ENCODE measurements at places on chromosomes 1 and 21. TPM values are rescaled to one million over a fixed set of nuclear protein-coding genes. Genes with fewer than 3 reads are reported as not detected.

GRCh38 chr21:39845571-39846130 is 21.6 kb upstream of the PCP4 start:
- DNase-seq, result no peak

S100A7A gene
- polyA plus RNA-seq, result not detected

ATP1B1 gene
- polyA plus RNA-seq, result 182 TPM

LENEP gene
- polyA plus RNA-seq, result not detected

GUCA2A gene
- 59.5 TPM for polyA plus RNA-seq

DNA sequence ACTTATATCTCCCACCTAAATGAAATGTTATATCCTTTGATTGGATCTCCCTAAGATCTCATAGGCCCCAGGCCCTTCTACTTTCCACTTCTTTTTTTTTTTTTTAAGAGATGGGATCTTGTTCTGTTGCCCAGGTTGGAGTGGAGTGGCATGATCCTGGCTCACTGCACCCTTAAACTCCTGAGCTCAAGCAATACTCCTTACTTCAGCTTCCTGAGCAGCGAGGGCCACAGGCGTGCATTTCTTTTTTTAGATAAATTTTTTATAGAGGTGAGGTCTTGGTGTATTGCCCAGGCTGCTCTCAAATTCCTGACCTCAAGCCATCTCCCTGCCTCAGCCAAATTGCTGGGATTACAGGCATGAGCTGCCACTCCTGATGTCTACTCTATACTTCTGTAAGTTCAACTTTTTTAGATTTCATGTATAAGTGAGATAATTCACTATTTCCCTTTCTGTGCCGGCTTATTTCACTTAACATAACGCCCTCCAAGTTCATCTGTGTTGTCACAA is 987.5 kb upstream of the NCAM2 start:
- no peak for DNase-seq

TTC24 gene
- 0.18 TPM for polyA plus RNA-seq

FNDC7 gene
- polyA plus RNA-seq, result not detected

IL12RB2 gene
- polyA plus RNA-seq, result not detected

GNG4 gene
- 50.7 TPM for polyA plus RNA-seq

GRCh38 chr1:210394281-210394821 is 65.6 kb downstream of the HHAT start:
- no peak for DNase-seq

DNA sequence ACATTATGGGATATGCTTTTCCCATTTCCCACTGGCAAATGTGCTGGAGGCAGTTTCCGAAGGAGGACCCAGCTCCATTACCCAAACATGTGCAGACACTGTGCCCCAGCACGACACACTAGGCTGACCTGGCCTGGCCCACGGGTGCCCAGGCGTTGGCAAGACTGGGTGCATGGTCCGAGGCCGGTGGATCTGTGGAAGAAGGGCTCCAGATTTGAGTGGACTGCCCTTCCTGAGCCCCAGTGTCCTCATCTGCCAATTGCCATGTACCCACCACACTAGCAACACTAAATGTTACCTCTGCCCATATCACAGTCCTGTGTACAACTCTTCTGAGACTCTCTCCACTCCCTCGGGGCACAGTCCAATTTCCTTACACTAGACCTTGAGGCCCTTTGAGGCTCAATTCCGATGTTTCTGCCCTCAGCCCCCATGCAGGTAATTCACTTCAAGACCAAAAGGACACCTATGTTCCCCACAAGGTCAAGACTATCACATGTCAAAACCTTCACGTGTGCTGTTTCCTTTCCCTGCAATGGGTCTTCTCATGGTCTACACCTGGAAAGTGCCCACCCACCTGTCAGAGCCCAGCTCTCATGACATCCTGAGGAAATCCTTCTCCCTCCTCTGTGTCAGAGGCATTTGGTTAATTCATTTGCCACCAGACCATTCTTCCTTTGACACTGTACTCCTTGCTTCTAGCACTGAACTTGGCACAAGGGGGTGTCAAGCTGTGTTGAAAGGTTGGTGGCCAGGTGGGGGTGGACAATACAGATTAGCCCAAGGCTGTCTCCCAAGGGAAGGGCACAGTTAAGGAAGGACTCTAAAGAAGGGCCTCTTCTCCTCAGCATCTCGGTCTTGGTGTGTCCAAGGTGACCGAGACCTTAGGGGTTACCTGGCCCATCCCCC is 124.9 kb downstream of the DMRTB1 start:
- DNase-seq, result no peak

GRCh38 chr1:46532498-46533178 is 18.8 kb downstream of the KNCN start:
- DNase-seq, result peak; percentile 53

DNA sequence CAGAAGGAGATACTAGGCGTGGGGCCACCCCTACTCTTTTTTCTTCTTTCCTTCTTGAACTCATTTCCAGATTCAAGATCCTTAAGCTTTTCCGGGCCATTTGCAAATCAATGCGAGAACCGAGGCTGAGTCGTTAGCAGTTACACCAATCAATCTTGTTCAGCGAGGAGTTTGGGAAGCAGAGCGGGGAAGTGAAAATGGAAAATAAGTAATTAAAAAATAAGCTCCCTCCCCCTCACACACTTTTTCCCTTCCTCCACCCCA is 1.7 kb upstream of the NEGR1 start:
- no peak for DNase-seq

- DNase-seq, result peak; percentile 50
Observed at GRCh38 chr1:201348211-201348566, 29.3 kb downstream of the TNNT2 start.

CA14 gene
- 0.16 TPM for polyA plus RNA-seq

- DNase-seq, result peak; percentile 47
Observed at GRCh38 chr1:169466259-169467230, 19.2 kb downstream of the SLC19A2 start.

GRCh38 chr1:159307346-159308020 is 5.3 kb downstream of the FCER1A start:
- DNase-seq, result no peak

GRCh38 chr1:183092350-183092749 is 69.1 kb downstream of the LAMC1 start:
- DNase-seq, result no peak

TTC22 gene
- polyA plus RNA-seq, result 10.7 TPM

- no peak for DNase-seq
Observed at GRCh38 chr1:31570228-31570627, 6.1 kb upstream of the TINAGL1 start.

DNA sequence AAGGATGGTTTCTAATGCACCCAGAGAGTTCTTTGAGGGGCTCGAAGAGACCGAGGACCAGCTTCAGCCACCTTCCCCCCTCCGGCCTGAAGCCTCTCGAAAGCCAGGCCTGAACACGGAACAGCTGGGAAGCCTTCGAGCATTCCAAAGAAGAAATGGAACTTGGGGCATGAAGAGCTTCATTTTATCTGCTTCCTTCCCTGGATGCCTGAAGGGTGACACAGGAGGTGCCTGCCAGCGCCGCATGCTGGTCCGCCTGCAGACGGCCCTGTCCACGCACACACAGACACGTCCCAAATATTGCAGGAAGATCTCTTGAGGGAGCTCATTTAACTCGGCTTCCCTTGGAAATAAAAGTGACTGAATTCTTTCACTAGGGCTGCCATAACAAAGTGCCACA is 73.7 kb downstream of the TOMM20 start:
- DNase-seq, result no peak

IFT25 gene
- polyA plus RNA-seq, result 21.7 TPM

ANGPTL1 gene
- 1.3 TPM for polyA plus RNA-seq

Data from small intestine (tissue), 16 donors.